ENCODE measurements at places on chromosomes 1 and 21.

DNA sequence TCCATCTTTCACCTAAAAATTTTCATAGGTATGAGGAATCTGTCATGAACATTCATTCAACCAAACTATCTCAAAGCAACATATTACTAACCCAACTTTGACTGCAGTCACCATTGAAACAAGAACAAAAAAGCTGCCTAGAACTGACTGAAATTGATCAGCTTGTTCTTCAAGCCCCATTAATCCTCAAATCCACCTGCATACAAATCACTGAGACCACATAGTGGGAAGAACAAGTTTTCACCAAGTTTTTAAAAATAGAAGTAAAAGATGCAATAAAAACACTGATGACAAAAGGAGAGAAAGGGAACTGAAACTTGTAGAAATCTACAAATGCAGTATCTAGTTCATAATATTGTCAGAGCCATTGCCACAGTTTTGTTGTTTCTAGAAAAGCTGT is 6.1 kb downstream of the SORT1 start:
- DNase-seq: no peak

DNA sequence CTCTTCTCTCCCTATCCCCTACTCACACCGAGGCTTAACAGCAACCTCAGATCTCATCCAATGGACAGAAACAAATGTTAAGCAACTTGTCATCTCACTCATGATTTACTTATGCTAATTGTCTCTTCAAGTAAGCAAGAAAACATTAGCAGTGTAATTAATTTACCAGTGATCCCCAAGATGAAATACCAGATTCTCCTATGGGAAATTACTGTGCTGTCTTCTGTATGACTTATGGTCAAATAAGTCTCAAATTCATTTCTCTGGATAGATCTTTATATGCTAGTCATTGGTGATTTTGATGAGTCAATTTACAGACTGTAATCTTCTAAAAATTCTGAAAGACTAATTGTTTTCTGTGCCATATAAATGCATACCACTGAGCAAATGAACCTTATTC is 32.9 kb upstream of the L1TD1 start:
- DNase-seq: no peak

GRCh38 chr1:52368383-52369172 is 2.6 kb upstream of the CC2D1B start:
- no peak for DNase-seq

GRCh38 chr1:170078610-170079189 is 4.2 kb upstream of the KIFAP3 start:
- DNase-seq: no peak

- no peak for DNase-seq
Measured at GRCh38 chr1:59631561-59632255, 183.0 kb upstream of the HOOK1 start.

DNA sequence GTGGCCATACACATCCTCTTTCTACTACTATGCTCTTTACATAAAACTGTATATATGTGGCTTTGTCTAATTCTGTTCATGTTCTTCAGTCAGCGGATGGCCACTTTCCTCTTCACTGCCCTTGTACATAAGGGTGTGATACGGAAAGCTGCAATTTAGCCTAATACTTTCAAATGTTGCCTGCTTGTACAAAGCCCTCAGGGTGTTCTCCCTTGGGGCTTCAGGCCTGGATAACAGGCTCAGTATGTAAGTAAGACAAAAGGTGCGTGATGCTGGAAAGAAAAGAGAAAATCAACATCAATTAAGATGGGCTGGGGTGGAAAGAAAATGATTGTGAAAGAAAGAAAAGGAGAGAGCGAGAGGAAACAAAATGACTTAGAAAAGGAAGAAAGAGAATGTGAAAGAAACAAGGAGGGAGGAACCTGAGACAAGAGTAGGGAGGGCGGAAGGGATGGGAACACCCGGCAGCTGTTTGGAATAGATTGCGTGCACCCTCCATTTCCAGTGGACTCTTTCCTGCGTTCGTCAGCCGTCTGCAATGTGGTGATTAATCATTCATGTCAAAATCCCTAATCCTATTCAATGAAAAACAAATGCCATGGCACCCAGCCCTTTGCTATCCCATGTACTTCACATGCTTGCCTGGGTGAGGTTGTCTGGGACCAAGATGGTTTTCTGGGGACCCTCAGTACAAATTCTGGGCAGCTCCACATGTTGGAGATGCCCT is 553.6 kb downstream of the NUF2 start:
- DNase-seq: no peak

DNA sequence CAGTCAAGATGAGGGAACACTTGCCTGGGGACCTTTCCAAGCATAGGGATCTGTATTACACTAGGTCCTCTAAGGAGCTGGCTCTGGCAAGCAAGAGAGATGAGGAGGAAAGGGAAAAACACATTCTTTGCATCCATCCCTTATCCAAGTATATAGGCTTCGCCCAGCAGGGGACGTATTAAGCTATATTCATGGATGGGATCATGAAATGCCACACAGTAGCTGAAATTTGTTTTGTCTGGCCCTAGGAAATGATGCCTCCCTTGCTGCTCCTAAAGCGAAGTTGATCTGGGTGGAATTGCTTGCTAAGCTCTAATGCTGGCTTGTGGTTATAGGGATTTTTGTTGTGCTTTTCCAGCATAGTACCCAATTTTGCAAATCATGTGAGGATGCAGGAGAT is 32.1 kb downstream of the CENPF start:
- DNase-seq: no peak

DNA sequence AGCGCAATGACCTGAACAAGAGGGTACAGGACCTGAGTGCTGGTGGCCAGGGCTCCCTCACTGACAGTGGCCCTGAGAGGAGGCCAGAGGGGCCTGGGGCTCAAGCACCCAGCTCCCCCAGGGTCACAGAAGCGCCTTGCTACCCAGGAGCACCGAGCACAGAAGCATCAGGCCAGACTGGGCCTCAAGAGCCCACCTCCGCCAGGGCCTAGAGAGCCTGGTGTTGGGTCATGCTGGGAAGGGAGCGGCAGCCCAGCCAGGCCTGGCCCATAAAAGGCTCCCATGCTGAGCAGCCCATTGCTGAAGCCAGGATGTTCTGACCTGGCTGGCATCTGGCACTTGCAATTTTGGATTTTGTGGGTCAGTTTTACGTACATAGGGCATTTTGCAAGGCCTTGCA is 5.4 kb upstream of the CCDC28B start:
- no peak for DNase-seq

- no peak for DNase-seq
Measured at GRCh38 chr1:88608139-88608943, 75.7 kb upstream of the PKN2 start.

DNA sequence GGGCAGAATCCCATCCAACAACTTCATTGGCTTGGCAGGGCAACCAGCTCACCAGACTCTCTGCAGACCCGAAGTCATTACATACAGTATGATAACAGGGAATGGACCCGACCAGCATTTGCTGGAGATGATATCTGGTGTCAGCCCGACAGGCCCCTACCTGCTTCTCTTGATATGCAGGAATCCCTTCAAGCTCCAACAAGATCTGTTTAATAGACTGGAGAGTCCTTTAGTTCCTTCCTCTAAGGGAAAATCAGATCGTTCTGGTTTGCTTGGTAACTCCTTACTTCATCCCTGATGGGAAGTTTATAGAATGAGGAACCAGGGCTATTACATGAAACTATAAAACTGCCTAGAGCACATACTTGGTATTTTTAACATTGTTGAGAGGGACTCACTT is 61.2 kb downstream of the EDARADD start:
- no peak for DNase-seq

- no peak for DNase-seq
Measured at GRCh38 chr1:6271554-6271953, 10.7 kb upstream of the GPR153 start.

GRCh38 chr1:25257196-25257595 is 9.9 kb upstream of the RSRP1 start:
- DNase-seq: no peak

DNA sequence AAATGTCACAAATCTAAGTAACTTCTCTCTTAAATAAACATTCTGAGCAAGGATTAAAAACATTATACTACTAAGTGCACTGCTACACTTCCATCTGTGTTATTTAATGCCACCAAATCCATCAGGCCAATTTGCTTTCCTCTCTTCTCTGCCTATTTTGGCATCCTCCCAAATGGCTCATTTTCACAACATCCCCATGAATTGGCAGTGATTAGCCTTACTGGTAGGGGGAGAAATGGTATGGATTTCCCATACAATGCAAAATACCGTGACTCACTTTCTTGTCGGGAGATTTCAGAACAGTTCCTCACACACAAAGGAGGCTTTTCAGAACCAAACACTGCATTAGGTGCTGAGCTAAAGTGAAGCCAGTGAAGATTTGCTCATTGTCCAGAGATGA is 195.7 kb downstream of the MIS18A start:
- DNase-seq: no peak

GRCh38 chr1:22600071-22600816 is 36.2 kb upstream of the C1QA start:
- no peak for DNase-seq

DNA sequence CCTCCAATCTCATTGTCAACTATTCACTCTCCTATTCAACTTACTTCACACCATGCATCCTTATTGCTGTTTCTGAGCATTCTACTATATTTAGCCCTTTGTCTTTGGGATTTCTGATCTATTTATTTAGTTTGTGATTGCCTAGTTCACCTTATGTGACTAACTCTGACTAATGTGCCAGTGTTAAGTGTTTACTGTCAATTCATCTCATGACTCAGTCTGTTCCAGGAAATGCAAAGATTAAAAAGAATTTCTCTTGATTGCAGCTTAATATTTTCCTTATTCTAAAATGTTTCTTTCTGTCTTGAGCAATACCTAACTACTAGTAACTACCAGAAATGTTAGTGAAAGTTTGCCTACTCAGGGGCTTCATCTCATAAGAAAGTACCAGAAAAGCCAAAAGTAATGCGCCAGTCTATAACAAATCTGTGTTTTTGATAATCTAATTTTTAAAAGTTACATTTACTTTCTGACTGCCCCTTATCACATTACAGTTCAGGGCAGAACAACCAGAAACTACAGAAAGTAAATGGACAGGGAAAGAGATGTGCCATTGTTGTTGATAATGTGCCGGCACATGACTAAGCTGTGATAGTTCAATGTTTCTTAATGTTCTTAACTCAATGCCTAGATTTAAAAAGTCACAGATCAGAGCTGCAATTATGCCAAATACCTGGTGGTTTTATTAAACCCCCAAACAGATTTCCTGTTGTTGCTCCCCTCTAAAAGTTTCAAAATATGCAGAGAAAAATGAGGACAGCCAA is 556.5 kb downstream of the PTBP2 start:
- DNase-seq: no peak

GRCh38 chr1:158037866-158038359 is 44.5 kb downstream of the KIRREL1 start:
- no peak for DNase-seq

DNA sequence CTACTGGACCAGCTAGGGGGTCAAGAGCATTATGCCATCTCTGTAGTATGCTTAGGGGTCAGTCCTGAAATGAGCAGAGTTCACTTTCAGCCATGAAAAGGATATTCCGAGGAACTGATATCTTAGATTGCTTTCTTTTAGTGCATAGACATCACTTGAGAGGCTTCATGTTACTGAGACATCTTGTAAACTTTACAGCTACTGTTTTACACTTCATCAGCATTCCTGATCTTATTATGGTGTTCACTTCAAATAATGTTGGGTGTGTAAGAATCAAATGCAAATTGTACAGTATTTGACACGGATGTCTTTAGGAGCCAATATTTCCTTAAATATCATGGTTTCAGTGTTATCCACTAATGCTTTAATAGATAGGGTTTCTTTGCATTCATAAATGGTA is 22.4 kb upstream of the CLDN14 start:
- DNase-seq: no peak

GRCh38 chr1:199778324-199778955 is 249.1 kb upstream of the NR5A2 start:
- no peak for DNase-seq

- DNase-seq: no peak
Measured at GRCh38 chr1:159831412-159832141, 4.9 kb downstream of the SLAMF8 start.
